ENCODE measurements at places on chromosomes 16 and 17.

GRCh38 chr16:26334218-26335111 lies 642.7 kb downstream of the HS3ST4 start:
- no peak overlapping the region for H3K4me3 ChIP-seq
- DNase-seq: no peak
- H3K36me3 ChIP-seq: no peaks in the 10 kb centered on the region
- H3K27ac ChIP-seq: no peak overlapping the region
- peaks cover 2% of the 10 kb centered on the region for H3K27me3 ChIP-seq

- peak; percentile 82 for DNase-seq
- peaks cover 45% of the 10 kb centered on the region for H3K4me1 ChIP-seq
- no peaks in the 10 kb centered on the region for H3K27me3 ChIP-seq
- H3K4me3 ChIP-seq: peak overlapping the region; percentile 99
- peaks cover 9% of the 10 kb centered on the region for H3K36me3 ChIP-seq
Observed at GRCh38 chr17:44220213-44221083, 973 bp upstream of the UBTF start.

DNA sequence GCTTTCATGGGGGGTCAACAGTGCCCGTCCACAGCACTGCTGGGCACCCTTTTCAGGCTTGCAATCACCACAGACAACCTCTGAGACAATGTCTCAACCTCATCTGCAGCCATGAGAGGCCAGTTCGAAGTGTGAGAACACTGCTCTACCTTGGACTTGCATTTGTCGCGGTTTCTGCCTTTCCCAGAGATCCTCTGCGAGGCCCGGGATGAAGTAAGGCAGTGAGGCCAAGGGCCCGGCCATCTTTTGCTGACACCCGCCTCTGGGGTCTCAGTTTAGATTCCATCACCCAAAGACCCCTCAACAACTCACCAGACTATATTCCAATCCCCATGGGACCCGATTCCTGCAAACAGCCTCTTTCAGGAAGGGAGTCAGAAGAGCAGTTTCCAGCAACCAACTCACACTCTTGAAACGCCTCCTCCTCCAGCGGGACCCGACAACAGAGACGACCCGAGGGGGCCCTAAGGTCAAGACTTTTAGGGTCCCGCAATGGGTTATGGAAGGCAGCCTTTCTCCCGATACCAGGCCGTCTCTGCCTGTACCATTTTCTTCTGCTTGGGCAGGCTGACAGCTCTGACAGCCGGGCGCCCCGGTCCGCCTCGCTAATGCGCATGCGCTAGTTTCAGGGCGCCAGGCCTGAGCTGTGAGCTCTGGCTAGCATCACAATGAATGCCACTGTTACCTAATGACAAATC lies 576.0 kb downstream of the KCNJ18 start:
- no peaks in the 10 kb centered on the region for H3K36me3 ChIP-seq
- no peaks in the 10 kb centered on the region for H3K27me3 ChIP-seq
- H3K27ac ChIP-seq: no peak overlapping the region
- no peaks in the 10 kb centered on the region for H3K4me1 ChIP-seq
- no peak overlapping the region for H3K4me3 ChIP-seq

- H3K36me3 ChIP-seq: peaks cover 9% of the 10 kb centered on the region
- no peak for DNase-seq
- no peak overlapping the region for H3K27ac ChIP-seq
- no peaks in the 10 kb centered on the region for H3K27me3 ChIP-seq
Observed at GRCh38 chr16:88655733-88656281, 5.0 kb upstream of the CYBA start.

GRCh38 chr16:30416624-30417528 lies 9.5 kb downstream of the ZNF771 start:
- H3K4me3 ChIP-seq: peak overlapping the region; percentile 64
- peaks cover 21% of the 10 kb centered on the region for H3K4me1 ChIP-seq
- DNase-seq: no peak
- H3K27ac ChIP-seq: peak overlapping the region; percentile 86
- no peaks in the 10 kb centered on the region for H3K27me3 ChIP-seq

GRCh38 chr17:41917679-41918313 lies 955 bp downstream of the ACLY start:
- peaks cover 39% of the 10 kb centered on the region for H3K4me1 ChIP-seq
- no peaks in the 10 kb centered on the region for H3K36me3 ChIP-seq
- peak; percentile 40 for DNase-seq
- peak overlapping the region; percentile 91 for H3K4me3 ChIP-seq

GRCh38 chr17:6996256-6997011 lies 585 bp downstream of the ALOX12 start:
- H3K27ac ChIP-seq: no peak overlapping the region
- DNase-seq: no peak
- H3K36me3 ChIP-seq: peaks cover 51% of the 10 kb centered on the region

DNA sequence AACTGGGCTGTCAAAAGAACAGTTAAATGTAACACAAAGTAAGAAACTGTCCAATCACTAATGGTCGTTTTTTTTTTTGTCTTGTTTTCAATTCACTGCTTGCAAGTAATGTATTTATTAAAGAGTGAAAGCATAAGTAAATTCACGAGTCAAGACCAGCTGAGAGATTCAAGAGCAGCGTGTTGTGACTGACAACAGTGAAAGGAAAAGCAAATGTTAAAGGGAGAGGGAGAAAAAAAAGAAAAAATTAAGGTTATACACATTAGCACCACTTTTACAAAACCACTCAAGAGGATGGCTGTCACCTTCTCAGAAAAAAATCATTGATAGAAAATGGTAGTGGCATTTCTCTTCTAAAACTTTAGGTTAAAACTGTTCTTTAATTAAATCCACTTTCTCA lies 36.1 kb downstream of the GPATCH8 start:
- H3K4me3 ChIP-seq: no peak overlapping the region
- DNase-seq: no peak
- peak overlapping the region; percentile 19 for H3K27ac ChIP-seq
- peaks cover 36% of the 10 kb centered on the region for H3K4me1 ChIP-seq
- peaks cover 3% of the 10 kb centered on the region for H3K36me3 ChIP-seq

DNA sequence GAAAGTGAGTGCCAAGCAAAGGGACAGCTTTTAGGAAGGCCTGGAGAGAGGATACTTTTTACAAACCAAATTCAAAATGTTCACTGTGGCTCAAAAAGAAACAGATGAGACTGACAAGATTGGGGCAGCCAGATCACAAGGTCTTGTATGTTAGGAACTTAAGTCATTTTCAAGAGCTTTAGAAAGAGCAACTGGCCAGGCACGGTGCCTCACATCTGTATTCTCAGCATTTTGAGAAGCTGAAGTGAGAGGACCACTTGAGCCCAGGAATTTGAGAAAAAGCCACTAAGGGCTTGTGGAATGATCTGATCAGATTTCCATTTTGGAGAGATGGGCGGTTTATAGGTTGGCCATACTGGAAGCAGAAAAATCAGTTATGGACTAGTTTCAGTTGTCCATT lies 17.2 kb downstream of the SPAG9 start:
- peaks cover 11% of the 10 kb centered on the region for H3K4me1 ChIP-seq
- no peak for DNase-seq
- H3K27ac ChIP-seq: no peak overlapping the region
- H3K36me3 ChIP-seq: peaks cover 13% of the 10 kb centered on the region
- no peaks in the 10 kb centered on the region for H3K27me3 ChIP-seq
- H3K4me3 ChIP-seq: no peak overlapping the region

DNA sequence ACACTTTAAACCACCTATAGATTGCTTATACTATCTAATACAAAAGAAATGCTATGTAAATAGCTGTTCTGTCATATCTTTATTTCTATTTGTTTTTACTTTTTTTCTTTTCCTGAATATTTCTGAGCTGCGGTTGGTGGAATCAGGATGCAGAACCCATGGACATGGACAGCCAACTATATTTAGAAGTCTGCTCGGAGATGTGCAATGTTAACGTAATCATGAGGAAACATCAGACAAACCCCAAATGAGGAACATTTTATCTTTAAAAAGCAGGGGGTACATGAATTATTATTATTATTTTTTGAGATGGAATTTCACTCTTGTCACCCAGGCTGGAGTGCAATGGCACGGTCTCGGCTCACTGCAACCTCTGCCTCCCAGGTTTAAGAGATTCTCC lies 31.4 kb upstream of the GHDC start:
- no peak overlapping the region for H3K4me3 ChIP-seq
- peaks cover 75% of the 10 kb centered on the region for H3K36me3 ChIP-seq
- H3K27ac ChIP-seq: no peak overlapping the region
- no peaks in the 10 kb centered on the region for H3K27me3 ChIP-seq
- no peak for DNase-seq

- no peak overlapping the region for H3K27ac ChIP-seq
- no peak overlapping the region for H3K4me3 ChIP-seq
- peaks cover 6% of the 10 kb centered on the region for H3K4me1 ChIP-seq
Observed at GRCh38 chr17:1737531-1738291, 5.0 kb upstream of the SERPINF2 start.

GRCh38 chr17:2962729-2963128 lies 100.7 kb downstream of the OR1D5 start:
- no peak overlapping the region for H3K4me3 ChIP-seq
- peaks cover 2% of the 10 kb centered on the region for H3K4me1 ChIP-seq

DNA sequence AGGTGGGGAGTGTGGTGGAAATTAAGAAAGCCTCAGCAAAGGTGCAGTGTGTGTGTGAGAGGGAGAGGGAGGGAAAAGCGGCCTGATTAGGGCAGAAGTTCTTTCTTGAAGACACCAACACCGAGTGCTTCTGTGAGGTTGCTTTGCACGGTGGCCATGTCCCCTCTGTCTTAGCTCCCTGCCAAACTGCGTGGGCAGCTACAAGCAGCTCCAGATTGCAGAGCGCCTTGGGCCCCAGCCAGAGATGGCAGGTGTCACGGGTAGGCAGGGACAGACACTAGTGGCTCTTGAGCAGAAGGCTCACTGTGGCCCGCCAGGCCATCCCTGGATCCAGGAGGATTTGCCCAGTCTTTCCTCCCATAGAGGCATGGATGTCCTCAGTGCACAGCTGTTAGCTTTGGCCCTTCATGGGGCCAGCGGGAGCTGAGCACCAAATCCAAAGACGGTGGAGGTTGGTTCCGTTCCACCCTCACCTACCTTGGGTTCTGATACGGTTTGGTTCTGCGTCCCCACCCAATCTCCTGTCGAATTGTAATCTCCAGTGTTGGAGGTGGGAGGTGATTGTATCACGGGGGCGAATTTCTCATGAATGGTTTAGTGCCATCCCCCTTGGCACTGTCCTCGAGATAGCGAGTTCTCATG lies 21.4 kb downstream of the KIAA0513 start:
- no peak overlapping the region for H3K4me3 ChIP-seq
- peaks cover 1% of the 10 kb centered on the region for H3K27me3 ChIP-seq
- H3K36me3 ChIP-seq: peaks cover 7% of the 10 kb centered on the region
- DNase-seq: no peak
- H3K4me1 ChIP-seq: peaks cover 48% of the 10 kb centered on the region
- H3K27ac ChIP-seq: peak overlapping the region; percentile 73

DNA sequence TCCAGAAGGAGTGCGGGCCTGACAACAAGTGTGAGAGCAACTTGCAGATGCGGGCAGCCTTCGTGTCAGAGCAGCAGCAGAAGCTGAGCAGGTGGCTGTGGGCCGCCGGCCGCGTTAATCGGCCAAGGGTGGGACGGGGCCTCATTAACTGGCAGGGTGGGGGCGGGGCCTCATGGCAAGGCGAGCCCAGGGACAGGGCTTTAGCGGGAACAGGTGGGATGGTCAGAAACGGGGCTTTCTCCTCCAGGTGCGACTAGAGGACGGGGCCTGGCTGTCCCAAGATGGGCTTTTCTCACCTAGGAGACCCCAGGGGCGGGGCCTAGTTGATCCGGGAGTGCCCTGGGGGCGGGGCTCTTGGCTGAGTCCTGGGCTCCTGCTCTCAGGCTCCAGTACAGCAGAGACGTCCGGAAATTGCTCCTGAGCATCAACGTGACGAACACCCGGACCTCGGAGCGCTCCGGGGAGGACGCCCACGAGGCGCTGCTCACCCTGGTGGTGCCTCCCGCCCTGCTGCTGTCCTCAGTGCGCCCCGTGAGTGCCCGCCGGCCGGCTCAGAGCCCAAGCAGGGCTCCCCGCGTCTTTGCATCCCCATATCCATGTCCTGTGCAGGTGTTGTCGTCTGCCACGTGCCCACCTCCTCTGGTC lies 18.4 kb upstream of the PDK2 start:
- peaks cover 4% of the 10 kb centered on the region for H3K36me3 ChIP-seq
- no peaks in the 10 kb centered on the region for H3K4me1 ChIP-seq
- H3K27ac ChIP-seq: no peak overlapping the region
- no peaks in the 10 kb centered on the region for H3K27me3 ChIP-seq

- H3K4me1 ChIP-seq: peaks cover 5% of the 10 kb centered on the region
- DNase-seq: no peak
- no peak overlapping the region for H3K4me3 ChIP-seq
- H3K27me3 ChIP-seq: no peaks in the 10 kb centered on the region
- H3K36me3 ChIP-seq: no peaks in the 10 kb centered on the region
- H3K27ac ChIP-seq: no peak overlapping the region
Observed at GRCh38 chr17:72687886-72688285, 404.6 kb downstream of the SLC39A11 start.

DNA sequence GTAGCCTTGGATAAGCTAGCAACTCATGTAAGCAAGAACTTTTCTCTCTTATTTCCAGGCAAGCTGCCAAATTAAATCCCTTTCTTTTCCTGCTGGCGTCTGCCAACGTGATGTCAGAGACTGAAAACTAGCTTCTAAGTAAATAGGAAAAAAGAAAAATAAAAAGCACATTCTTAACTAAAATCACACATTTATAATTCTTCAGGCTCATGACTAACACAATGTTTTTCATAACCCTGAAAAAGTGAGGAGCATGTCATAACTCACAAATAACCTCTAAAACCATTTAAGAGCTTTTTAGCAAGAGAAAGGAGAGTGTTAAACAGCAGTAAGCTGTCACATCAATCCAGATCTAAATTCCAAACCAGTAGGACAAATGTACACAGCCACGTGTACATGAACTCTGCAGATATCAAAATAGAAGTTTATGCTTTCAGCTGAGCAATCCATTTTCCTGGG lies 110.0 kb downstream of the N4BP1 start:
- H3K27me3 ChIP-seq: no peaks in the 10 kb centered on the region
- no peak overlapping the region for H3K4me3 ChIP-seq
- H3K4me1 ChIP-seq: peaks cover 2% of the 10 kb centered on the region
- H3K36me3 ChIP-seq: no peaks in the 10 kb centered on the region
- DNase-seq: no peak

DNA sequence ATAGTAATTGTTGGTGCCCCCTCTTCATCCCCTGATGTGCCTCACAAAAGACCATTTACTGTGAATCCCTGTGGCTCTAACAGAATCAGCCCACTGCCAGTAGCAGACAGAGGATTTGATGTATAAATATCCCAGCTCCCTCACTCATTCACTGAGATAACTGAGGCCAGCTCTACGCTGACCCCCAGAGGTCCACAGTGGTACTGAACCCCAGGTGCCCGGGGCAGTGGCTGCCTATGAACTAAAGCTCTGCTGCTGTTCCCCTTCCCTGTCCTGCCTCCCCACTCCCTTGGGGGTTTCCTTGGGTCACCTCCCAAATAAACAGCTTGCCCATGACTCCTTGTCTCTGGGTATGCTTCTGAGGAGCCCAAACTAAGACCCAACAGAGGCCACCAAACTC lies 295.8 kb downstream of the FOXL1 start:
- no peak overlapping the region for H3K27ac ChIP-seq
- H3K27me3 ChIP-seq: peaks cover 48% of the 10 kb centered on the region
- no peak for DNase-seq
- H3K4me3 ChIP-seq: no peak overlapping the region
- H3K4me1 ChIP-seq: no peaks in the 10 kb centered on the region

GRCh38 chr17:70171159-70171558 lies 1.8 kb downstream of the KCNJ2 start:
- H3K36me3 ChIP-seq: no peaks in the 10 kb centered on the region
- peaks cover 18% of the 10 kb centered on the region for H3K4me1 ChIP-seq
- H3K27ac ChIP-seq: no peak overlapping the region
- H3K4me3 ChIP-seq: no peak overlapping the region

GRCh38 chr17:33404070-33404819 lies 111.2 kb upstream of the ASIC2 start:
- H3K36me3 ChIP-seq: no peaks in the 10 kb centered on the region
- H3K27me3 ChIP-seq: peaks cover 32% of the 10 kb centered on the region
- no peak overlapping the region for H3K4me3 ChIP-seq
- no peak overlapping the region for H3K27ac ChIP-seq
